ENCODE measurements at places on chromosomes 6 and 20. TPM values are rescaled to one million over a fixed set of nuclear protein-coding genes. Genes with fewer than 3 reads are reported as not detected.
A peak's percentile ranks its signal among the peaks of the same experiment; 100 is the strongest.

DNA sequence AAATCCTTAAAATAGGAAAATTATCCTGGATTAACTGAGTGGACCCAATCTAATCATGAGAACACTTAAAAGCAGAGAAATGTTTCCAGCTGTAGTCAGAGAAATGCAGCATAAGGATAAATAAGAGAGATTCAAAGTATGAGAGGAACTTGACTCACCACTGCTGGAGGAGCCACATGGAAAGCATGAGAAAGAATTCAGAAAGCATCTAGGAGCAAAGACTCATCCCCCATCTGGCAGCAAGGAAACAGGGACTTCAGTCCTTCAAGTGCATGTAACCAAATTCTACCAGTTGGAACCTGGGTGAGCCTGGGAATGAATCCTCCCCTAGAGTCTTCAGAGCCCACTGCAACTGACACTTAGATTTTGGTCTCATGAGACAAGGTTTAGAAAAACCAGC lies 33.7 kb downstream of the RNF146 start:
- peak; percentile 43 for DNase-seq

- DNase-seq: no peak
Measured at GRCh38 chr6:48541649-48542048, 430.7 kb upstream of the PTCHD4 start.

DNA sequence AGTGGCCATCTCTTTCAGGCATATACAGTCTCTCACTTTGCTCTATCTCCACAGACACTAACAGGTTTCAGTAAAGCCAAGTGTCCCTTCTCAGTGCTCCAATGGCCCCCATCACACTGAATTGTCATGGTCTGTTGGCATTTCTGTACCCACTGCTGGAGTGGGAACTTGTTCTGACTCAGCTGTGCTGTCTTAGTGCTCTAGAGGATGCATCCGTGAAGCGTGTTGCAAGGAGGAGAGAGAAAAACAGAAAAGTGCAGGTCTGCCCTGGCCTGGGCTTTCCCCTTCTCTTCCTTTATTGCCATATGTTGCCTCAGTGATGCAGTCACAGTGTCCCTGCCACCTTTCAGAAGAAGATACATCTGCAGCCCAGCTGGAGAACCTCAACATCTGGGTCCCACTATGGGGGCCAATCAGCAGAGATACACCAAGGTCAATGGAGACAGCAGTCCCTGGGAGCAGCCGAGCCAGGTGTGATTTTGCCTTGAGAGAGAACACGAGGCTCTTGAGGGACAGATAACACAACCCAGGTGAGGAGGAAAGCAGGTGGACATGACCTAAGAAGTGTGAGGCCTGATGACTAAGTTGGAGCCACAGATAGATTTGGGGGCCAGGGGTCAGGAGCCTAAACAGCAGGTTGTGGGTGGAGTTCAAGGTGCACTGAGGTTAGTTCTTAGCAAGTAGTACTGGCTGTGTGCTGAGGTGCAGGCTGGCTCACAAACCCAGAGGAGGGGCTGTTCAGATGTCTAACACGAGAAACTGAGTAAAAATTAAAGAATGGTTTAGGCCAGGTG lies 5.6 kb upstream of the PLCG1 start:
- no peak for DNase-seq

GRCh38 chr20:3010985-3011723 lies 32.3 kb upstream of the GNRH2 start:
- DNase-seq: peak; percentile 68

C20orf204 gene
- total RNA-seq: 0.89 TPM

DNA sequence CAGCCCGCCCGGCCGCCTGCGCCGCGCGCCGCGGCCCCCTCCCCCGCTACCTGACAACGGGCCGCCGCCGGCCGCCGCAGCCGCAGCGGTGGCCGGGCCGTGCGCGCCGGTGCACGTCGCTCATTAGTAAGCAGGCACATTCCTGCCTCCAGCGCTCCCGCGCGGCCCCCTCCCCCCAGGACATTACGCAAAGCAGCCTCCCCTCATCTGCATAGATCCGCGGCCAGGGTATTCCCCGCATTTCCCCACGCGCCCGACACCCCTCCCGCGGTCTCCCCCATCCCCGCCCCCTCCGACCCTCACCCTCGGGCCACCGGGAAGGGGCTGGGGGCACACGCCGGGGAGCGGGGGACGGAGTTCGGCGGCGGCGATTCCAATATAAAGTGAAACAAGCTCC lies at the start of gene HIVEP2:
TSS of gene HIVEP2 (minus strand) at position 128 of the 397 bp plus-strand sequence. CDS start 170,438 bp downstream, outside the sequence.
- DNase-seq: peak; percentile 60

- DNase-seq: no peak
Measured at GRCh38 chr6:128479991-128480390, 40.4 kb downstream of the PTPRK start.

VSX1 gene
- not detected for total RNA-seq

TRIM40 gene
- not detected for total RNA-seq

SLC17A2 gene
- not detected for total RNA-seq

DNA sequence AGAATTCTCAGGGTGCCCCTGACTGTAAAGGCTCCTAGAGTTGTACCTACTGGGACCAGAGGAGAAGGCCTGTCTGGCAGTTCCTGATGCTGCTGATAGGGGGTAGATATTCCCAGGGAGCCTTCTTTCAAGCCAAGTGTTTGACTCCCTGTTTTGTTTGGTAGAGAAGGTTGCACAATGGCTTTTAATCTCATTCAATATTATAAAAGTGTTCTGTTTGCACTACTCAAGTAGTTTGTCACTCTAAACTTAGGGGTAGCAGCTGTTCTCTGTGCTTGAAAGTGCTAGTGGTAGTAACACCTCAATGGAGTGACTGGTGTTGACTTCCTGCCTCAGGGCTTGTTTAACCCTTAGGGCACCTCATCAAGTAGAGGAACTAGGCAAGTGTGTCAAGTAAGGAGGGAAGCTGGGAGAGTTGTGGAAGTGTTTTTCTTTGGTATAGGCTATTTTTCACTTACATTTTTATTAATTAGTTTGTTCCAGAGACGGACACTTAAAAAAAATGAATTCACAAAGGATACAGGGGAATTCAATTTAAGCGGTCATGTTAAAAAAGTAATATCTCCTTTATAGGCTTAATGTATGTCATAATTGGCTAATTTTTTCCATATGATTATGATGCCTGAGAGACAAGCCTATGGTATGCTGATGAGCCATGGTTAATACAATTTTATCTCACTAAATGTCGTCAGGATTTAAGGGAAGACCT lies 38.1 kb downstream of the BICRAL start:
- DNase-seq: no peak

PROKR2 gene
- total RNA-seq: not detected

DNA sequence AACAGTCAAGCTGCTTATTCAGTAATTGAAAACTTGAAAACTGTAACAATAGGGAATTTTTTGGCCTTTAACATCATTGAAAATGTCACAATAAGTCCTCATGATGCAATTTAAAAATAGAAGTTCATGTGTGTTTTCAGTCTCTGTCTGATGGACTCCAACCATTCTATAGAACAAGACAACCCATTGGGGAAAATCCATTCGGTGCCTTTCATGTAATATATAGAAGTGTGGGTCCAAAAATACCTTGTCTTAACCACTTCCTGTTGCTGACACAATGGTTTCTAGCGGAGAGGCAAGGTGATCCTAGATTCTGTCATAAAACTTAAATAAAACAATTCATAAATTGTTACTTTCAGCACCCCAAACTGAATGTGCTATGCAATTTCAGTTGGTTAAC lies 1131.3 kb upstream of the MAP3K7 start:
- DNase-seq: no peak

DNA sequence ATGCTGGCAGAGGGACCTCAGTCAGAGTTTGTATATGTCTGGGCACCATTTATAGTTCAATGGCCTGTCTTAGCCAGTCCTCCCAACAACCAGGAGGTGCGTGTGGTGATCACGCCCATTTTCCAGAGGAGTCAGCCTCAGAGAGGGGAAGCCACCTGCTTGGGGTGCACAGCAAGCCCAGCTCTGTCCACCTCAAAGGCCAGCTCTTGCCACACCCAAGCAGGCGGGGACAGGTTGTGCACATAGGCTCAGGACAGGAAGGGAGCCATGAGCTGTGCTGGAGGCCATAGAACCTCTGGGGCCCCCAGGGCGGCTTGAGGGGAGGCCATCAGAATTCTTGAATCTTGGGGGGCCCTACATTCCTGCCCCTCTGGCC lies 61.2 kb downstream of the DLGAP4 start:
- no peak for DNase-seq

DNA sequence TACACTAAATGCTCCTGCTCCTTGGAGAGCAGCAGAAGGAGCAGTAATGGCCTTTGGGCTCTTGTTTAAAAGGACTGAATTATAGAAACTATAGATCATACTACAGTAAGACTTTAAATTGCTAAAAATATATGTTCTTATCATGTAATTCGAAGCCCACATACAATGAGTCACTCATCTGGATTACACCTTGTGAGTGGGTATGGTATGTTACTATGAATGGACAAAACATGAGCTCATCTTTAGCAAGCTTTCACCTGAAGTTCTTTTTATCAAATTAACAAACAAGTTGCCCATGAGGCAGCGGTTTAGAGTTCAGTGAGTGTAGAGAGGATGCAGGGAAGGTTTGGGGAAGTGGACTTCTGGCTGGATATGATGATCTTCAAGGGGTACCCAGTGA lies 114.4 kb upstream of the CCN2 start:
- DNase-seq: no peak

GRCh38 chr6:122620428-122620827 lies 10.2 kb downstream of the PKIB start:
- DNase-seq: no peak

MMP24 gene
- total RNA-seq: 14.2 TPM

GRCh38 chr6:120405947-120406346 lies 928.3 kb downstream of the TBC1D32 start:
- DNase-seq: no peak

CNR1 gene
- not detected for total RNA-seq

DNA sequence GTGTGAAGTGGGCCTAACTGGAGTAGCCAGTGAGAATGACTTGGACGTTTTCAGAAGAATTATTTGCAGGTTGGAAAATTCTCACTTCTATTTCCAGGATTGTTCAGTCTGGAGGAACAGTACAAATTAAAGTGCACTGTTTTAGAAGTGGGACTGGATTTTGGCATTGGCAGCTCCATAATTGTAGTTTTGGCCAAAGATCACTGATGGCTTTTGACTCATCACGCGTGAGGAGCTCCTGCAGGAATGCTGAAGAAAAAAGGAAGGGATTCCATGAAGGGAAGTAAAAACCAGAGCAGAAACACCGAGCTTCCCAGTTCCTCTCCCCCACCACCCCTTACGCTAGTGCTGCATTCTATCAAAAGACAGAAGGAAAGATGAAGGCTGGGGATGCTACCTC lies 103.5 kb downstream of the JARID2 start:
- no peak for DNase-seq

CYP24A1 gene
- 0.05 TPM for total RNA-seq

DNA sequence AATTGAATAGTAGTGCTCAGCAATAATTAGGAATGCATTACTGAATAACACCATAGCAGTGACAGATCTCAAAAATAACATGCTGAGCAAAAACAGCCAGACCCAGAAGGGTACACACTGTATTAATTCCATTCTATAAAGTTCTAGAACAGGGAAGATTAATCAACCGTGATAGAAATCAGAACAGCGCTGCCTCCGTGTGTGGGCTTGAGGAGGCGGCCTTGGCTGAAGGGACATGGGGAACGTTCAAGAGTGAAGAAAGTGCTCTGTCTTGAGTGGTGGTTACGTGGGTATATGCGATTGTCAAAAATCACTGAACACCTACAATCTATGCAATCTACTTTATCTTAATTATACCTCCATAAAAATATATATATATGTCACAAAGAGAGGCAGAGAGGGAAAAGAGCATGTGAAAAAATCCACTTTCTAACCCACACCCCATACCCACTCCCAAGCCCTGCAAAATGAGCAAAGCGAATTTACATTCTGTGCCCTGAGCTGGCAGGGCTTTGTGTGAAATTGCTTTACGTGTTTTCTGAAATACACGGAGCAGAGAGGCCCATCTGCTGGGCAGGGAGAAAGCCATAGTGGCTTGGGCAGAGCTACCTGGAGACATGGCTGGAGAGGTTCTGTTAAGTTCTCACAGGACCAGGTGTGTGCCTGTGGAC lies 74.4 kb downstream of the NFATC2 start:
- DNase-seq: no peak

GRCh38 chr20:59825944-59826759 lies 107.3 kb downstream of the SYCP2 start:
- DNase-seq: no peak

DNA sequence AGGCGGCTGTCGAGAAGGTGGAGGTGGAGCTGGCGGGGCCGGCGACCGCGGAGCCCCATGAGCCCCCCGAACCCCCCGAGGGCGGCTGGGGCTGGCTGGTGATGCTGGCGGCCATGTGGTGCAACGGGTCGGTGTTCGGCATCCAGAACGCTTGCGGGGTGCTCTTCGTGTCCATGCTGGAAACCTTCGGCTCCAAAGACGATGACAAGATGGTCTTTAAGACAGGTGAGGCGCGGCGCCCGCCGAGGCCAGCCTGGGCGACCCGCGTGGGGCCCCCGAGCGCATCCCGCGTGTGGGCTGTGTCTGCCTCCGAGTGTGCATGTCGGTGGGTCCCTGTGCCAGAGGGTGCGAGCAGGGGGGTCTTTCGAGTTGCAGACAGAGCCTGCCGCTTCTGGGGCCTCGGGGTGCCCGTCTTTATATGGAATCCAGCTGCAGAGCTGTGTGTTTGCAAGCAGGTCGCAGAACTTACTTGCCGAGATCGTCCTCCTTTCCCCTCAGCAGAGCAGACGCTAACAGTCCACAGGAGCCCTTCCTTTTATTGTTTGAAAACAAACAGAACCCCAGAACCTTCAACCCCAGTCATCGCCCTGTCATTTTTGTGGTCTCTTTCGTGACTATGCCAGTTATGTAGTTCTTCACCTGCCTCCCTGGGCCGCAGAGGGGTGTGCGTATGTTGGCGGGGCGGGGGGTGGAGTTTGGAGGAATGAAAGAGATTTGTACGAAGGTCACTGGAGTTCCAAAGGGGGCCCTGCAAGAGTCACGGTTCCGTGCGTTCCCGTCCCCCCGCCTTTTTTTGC lies 766 bp downstream of the SLC16A10 start:
- DNase-seq: no peak

GRCh38 chr6:105553171-105553570 lies 150.3 kb upstream of the PREP start:
- no peak for DNase-seq

DNA sequence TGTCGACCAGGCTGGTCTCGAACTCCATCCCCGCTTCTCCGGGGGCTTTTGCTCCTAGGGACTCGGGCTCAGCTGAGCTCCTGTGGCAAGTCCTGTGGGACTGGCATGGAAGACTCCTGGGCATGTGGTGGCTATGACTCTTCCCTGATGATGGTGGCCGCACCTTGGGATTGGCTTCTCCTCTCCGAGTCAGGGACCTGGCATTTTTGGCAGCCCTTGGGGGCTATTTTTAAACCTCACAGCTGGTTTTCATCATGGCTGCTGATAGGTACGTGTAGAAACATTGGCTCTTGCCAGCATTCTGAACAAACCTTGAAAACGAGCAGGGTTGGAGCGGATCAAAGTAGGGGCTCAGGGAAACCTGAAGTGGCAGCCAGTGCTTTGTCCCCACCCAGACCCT lies 54.1 kb downstream of the RBM38 start:
- DNase-seq: peak; percentile 70

USP49 gene
- total RNA-seq: 0.74 TPM

- no peak for DNase-seq
Measured at GRCh38 chr20:41342474-41343464, 2.1 kb downstream of the LPIN3 start.
